ENCODE measurements at places on chromosomes 1 and 21.

DNA sequence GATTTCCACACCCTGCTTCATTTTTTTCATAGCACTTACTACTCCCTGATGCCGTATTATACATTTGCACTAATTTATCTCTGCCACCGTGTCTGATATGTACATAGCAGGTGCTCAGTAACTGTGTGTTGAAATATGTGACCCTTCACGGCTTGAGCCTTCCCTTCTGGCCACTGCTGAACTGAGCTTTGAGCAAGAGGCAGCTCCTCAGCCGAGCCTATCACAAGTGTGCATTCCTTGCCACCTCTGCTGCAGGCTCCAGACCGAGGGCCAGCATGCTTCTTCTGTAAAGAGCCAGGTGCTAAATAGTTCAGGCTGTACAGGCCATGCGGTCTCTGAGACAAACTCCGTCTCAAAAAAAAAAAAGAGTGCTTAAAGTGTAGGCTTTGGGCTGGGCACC, 22.6 kb downstream of the PLEKHM2 start:
- DNase-seq: no peak

GRCh38 chr1:212458817-212459216, 26.1 kb downstream of the NENF start:
- no peak for DNase-seq

GRCh38 chr1:204130981-204131892, 20.6 kb downstream of the ETNK2 start:
- DNase-seq: no peak

DNA sequence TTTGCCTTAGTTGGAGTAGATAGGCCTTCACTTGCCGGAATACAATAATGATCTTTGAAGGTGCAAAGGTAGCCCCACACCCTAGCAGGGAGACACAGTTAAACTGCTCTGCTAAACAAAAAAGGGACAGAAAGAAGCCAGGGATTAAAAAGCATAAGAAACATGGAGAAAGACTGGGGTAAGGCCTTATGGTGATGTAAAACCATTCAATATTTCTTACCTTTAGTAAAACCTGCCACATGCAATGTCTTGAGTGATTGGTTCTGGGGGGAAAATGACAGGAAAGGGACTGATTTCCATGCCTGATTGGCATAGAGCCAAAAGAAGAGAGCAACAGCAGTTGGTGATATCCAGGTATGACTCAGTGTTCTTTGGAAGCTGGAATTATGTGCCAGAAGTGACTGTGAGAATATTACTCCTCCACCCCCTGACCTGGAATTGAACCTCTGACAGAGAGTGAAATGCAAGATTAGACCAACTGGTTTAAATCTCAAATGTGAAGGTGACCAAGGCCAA, 8.1 kb downstream of the DNASE2B start:
- no peak for DNase-seq

GRCh38 chr1:55047611-55048010, 8.3 kb downstream of the PCSK9 start:
- DNase-seq: no peak

GRCh38 chr1:64059556-64059955, 143.9 kb upstream of the UBE2U start:
- DNase-seq: no peak

DNA sequence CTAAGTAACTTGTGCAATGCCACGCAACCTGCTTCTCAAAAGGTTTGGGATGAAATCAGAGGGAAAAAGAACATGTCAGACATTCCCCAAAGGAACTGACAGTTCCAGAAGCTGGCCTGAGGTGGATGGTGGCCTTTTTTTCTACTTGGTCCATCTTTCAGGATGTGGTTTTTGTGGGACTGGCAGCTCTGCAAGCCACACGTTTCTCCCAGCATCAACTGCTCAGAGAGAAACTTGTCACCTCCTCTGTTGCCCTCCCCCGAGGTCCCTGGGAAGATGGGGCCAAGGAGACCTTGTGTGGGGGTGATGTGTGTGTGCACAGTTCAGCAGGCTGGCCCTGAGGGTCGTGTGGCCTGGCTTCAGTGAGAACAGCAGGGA, 2.5 kb upstream of the DHRS3 start:
- no peak for DNase-seq

DNA sequence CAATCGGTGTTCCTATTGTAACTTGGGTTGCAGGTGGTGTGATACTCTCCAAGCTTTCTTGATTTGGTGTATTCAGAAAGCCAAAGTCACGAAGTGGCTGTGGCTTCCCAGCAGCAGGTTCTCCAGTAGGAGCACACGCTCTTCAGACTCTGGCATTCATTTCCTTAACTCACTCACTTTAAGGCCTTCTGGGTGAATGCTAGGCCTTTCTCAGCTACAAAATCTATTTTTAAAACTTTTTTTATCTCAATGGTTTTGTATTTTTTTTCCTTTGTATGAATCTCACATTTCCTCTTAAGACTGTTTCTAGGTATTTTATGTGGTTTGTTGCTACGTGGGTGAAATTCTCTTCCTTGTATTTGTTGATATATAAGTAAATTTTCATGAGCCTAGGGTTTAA, 22.9 kb upstream of the PKN2 start:
- no peak for DNase-seq

GRCh38 chr1:29516063-29516820, 279.9 kb downstream of the PTPRU start:
- DNase-seq: no peak

GRCh38 chr21:27425574-27425973, 458.7 kb upstream of the ADAMTS5 start:
- no peak for DNase-seq

GRCh38 chr1:63023171-63023570, 239.2 kb downstream of the ATG4C start:
- no peak for DNase-seq

- no peak for DNase-seq
Measured at GRCh38 chr1:8247811-8248436, 70.0 kb upstream of the SLC45A1 start.

GRCh38 chr1:156471496-156472490, 28.8 kb downstream of the MEF2D start:
- no peak for DNase-seq

GRCh38 chr1:203366476-203366875, 15.6 kb upstream of the FMOD start:
- no peak for DNase-seq

GRCh38 chr1:13753636-13754402, 53.8 kb downstream of the PRDM2 start:
- DNase-seq: no peak

- DNase-seq: no peak
Measured at GRCh38 chr1:228310162-228310792, 96.4 kb downstream of the TRIM11 start.

- DNase-seq: no peak
Measured at GRCh38 chr1:193066606-193067005, 7.2 kb downstream of the RO60 start.

GRCh38 chr1:45679123-45679522, 7.2 kb downstream of the GPBP1L1 start:
- DNase-seq: no peak

GRCh38 chr1:212928323-212929291, 21.7 kb upstream of the VASH2 start:
- DNase-seq: no peak

GRCh38 chr1:112536561-112536960, 27.8 kb downstream of the WNT2B start:
- no peak for DNase-seq

DNA sequence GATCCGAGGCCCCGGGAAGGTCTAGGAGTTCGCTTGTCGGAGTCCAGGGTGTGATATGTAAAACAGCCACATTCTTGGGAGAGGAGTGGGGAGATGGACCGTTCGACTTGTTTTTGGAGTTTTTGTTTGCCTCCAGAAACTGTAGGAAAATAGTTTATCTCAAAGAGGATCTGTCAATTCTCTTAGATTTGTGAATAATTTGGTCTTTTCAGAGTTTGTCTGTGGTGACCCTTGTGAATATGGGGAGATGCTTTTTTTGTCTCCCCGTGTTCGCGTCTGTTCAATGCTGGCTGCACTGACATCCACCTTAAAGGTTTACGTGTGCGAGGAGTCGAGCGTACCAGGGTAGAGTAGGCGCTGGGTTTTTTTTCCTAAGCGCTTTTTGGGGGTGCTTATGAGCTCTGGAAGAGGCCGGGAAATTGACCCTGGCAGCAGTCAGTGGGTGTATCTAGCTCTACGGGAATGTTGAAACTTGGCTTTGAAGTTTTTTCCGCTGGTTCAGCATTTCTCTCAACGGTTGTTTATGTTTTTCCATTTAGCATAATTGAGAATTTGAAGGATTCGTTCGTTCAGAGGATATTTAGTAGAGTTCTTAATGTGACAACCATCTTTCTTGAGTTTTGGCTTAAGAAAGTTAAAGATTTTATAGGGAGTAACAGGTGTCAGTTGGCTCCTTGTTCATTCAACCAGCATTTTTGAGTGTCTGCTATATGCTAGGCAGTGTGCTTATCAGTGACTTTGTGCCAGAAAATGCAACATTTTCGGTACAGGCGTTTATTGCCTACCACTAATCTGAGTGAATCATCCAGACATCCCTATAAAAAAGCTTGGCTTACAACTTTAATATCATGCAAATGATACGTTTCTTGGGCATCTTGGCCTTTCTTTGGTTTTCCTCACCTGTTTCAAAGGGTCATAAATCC, 1.2 kb downstream of the SZRD1 start:
- no peak for DNase-seq

GRCh38 chr1:149917571-149918144, at the start of gene SV2A:
TSS of gene SV2A (minus strand) at chr1:149917844. CDS start at chr1:149913840, 4,004 bp downstream.
- peak; percentile 64 for DNase-seq

GRCh38 chr21:35753308-35753707, 307.0 kb downstream of the SETD4 start:
- DNase-seq: no peak

DNA sequence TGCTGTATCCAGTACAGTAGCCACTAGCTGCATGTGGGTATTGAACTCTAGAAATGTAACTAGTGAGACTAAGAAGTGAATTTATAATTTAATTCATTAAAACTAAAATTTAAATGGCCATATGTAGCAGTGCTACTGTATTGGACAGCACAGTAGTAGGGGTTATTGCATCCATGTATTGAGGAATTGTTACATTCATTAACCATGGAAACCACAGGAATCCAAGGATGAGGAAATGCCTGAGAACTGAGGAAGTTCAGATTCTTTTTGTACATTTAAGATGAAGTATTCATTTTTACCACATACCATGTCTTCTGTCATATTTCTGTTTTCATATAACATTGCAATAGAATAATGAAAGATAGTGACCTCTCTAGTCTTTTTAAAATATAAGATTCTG, 2.6 kb downstream of the MTF2 start:
- DNase-seq: no peak

DNA sequence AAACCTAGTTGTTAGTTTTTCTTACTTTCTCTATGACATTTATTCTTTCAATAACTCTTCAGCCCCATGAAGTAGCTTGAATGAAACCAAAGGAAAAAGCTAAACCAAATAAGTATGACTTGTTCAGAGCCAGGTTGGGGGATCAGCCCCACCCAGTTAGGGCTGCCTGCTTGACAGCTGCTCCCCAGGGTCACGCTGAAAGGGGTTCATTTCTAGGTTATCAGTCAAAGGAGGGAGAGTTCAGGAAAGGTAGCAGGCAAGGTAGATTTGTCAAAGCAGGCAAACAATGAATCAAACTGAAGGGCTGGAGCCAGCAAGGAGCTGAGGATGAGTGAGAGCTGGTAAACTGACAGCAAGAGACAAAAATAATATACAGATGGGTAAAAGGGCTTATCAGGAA, 3.1 kb upstream of the S100A11 start:
- no peak for DNase-seq

- no peak for DNase-seq
Measured at GRCh38 chr1:25623731-25624130, 7.1 kb downstream of the MAN1C1 start.

DNA sequence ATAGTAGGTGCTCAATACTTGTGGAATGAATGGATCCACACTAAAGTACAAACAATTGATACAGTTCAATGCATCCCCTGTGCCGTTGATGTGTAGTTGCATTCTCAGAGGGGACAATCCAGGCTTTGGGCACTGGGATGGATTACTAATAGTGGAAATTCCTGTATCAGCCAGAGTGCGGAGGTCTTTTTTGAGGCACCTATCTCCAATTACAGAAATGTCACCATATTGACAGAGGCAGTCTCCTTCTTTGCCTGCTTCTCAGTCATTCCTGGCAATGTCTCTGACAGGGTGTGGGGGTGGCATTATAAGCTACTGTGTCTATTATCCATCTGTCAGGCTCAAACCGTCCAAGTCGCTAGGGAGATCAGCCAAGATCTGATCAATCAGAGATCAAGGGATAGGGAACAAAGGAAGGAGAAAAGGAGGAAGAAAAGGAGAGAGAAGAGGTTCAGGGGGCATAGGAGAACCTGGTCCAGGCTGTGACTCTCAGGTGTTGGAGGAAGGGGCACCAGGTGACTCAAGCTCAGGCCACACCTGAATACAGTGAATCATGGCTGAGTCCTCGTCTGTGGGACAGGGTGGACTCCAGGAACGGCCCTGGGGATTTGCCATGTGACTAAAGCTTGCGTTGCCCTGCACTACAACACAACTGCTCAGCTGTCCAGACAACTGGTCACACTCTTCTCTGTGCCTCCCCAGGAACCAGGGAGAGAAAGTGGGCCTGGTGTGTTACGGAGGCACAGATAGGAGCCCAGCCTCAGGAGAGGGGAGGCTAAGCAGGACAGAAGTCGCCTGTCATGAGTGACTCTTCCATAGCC, 3.4 kb upstream of the LAMB3 start:
- no peak for DNase-seq

- no peak for DNase-seq
Measured at GRCh38 chr1:2567083-2567679, 11.0 kb downstream of the TNFRSF14 start.

DNA sequence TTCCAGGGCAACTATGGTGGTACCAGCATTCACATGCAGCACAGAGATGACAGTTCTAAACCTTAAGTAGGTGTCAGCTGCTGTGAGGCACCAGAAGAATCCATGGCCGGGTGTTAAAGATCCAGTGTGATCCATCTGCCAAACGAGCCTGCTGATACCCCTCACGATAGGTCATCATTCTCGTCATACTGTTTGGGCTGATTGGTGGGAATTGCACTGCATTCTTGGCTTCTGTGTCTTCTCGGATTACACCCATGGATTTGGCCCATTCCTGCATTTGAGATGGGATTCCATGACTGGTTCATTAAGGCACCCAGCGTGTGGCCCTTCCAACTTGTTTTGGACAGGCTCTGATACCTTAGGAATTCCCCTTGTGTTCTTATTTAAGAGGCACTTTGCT, 55.2 kb downstream of the ST6GALNAC3 start:
- no peak for DNase-seq

GRCh38 chr21:15627011-15627410, 102.8 kb upstream of the USP25 start:
- DNase-seq: no peak

GRCh38 chr1:100511058-100511457, 26.9 kb upstream of the GPR88 start:
- DNase-seq: no peak

- no peak for DNase-seq
Measured at GRCh38 chr21:28439251-28439650, 553.4 kb downstream of the LTN1 start.

DNA sequence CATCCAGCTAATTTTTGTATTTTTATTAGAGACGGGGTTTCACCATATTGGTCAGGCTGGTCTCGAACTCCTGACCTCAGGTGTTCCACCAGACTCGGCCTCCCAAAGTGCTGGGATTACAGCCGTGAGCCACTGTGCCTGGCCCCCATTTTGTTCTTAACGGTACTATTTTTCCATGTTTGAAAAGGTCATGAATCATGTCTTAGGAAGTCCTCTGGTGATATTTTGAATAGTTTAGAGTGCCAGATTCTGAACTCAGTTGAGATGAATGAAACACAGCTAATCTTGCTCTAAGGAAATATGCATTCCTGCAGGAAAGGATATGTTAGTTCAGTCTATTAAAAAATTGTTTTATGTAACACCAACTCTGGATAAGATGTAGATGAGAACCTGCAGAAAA, 62.6 kb upstream of the ATP2B4 start:
- no peak for DNase-seq
